ENCODE measurements at places on chromosomes 3 and 15.

- no peak for DNase-seq
Observed at GRCh38 chr15:100328796-100329195, 13.0 kb downstream of the ADAMTS17 start.

- no peak for DNase-seq
Observed at GRCh38 chr3:128494367-128494650, 1.3 kb upstream of the GATA2 start.

- DNase-seq: no peak
Observed at GRCh38 chr3:169448501-169448900, 215.0 kb downstream of the MECOM start.

DNA sequence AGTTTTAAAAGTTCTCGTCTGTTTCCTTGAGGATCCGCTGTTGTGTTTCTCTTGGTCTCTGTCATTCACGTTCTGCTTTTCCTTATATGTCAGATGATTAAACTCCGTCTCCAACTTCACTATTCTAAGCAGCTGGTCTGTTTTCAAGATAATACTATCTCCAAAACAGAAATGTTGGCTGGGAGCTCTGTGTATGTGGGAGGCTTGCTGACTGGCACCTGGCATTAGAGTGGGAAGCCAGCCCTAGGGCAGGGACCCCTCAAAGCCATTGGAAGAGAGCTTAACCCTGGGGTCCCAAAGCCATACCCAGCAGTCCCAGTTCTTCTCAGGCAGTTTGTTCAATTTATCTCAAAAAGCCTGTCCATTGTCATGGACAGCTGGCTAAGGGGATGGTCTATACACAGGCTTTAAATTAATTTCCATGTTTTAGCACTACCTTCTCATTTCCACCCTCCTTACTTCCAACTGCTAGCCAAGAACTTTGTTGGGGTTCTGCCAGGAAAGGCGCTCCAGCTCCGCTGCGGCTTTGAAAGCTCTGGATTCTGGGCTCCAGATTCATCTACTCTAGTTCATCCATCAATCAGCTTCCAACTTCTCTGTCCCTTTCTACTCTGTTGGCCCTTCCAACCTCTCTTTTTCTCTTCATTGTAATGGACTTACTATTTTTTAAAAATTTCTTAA, 9.2 kb downstream of the BTBD1 start:
- no peak for DNase-seq

GRCh38 chr3:16439163-16439847, 74.2 kb downstream of the RFTN1 start:
- no peak for DNase-seq

GRCh38 chr3:44236485-44236908, 5.2 kb upstream of the TOPAZ1 start:
- DNase-seq: no peak

DNA sequence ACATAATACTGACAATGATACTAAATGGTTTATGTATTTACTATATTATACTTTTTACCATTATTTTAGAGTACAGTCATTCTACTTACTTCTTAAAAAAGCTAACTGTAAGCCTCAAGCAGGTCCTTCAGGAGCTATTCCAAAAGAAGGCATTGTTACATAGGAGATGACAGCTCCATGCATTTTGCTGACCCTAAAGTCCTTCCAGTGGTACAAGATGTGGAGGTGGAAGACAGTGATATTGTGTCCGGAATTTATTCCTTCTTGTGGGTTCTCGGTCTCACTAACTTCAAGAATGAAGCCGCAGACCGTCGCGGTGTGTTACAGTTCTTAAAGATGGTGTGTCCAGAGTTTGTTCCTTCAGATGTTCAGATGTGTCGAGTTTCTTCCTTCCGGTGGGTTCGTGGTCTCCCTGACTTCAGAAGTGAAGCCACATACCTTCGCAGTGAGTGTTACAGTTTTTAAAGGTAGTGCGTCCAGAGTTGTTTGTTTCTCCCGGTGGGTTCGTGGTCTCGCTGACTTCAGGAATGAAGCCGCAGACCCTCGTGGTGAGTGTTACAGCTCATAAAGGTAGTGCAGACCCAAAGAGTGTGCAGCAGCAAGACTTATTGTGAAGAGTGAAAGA, 20.9 kb downstream of the AVEN start:
- DNase-seq: no peak

- no peak for DNase-seq
Observed at GRCh38 chr3:62135741-62136140, 237.6 kb downstream of the FEZF2 start.

- no peak for DNase-seq
Observed at GRCh38 chr3:115627180-115628074, 4.1 kb downstream of the GAP43 start.

GRCh38 chr3:153680526-153680925, 440.7 kb upstream of the ARHGEF26 start:
- DNase-seq: no peak

- peak; percentile 93 for DNase-seq
Observed at GRCh38 chr3:8741581-8742261, 8.1 kb downstream of the CAV3 start.

GRCh38 chr3:155031186-155031585, 48.9 kb upstream of the MME start:
- no peak for DNase-seq

DNA sequence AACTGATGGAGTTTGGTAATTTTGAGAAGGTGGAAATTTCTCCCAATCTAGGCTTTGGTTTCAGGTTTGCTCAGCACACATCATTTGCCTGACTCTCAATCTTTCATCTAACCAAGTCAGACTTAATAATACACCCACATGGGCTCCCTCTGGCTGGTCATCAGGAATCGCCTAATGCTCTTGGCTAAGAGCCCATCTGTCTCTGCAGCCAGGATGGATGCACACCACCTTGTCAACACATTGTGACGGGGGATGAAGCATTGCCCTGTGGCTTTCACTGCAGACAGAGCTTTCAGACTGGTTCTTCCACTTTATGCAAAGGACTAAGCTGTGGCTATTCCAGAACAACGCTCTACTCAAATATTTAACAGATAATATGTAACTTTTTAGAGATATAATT, 3.0 kb upstream of the HDGFL3 start:
- peak; percentile 27 for DNase-seq

DNA sequence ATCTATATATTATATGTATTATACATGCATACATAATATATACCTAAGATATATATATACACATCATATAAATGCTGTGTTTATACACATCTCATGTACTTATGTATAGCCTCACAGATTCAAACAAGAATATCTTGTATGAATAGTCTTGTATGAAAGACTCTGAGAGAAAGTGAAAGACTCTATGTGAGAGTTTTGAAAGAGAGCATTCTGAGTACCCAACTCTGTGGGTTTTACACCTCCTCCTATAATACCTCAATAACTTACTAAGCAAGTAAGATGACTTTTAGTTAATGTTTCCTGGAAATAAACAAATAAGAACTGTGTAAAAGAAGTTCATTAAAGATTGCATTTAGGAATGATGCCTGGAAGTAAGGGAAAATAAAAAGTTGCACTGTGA, 108.1 kb upstream of the GMNC start:
- no peak for DNase-seq

GRCh38 chr3:158909870-158910269, 108.0 kb downstream of the MFSD1 start:
- DNase-seq: peak; percentile 16

DNA sequence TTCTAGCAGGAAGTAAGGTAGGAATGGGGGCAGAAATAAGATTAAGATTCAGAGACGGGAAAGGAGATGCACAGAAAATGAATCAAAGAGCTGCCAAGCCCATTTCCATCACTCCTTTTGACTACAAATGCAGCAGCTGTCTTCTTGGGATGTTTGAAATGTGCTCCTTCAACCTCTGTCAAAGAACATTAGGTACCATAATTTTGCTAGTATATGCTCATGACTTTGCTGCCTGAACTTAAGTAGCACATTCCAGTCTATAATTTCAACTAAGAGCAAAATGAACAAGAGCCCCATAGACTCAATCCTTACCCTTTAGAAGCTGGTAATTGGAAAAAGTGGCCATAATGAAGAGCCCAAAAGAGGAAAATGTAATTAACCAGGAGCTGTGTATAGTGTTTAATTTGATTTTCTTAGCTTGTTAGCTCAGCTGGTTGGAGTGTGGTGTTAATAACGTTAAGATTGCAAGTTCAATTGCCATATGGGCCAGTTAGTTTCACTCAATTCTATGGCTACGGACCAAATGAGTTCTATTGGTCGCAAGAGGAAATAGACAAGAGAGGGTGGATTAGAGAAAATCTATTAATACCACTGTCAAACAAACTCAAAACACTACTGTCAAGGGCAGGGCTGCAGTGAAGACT, 349.9 kb downstream of the ZBBX start:
- DNase-seq: no peak

DNA sequence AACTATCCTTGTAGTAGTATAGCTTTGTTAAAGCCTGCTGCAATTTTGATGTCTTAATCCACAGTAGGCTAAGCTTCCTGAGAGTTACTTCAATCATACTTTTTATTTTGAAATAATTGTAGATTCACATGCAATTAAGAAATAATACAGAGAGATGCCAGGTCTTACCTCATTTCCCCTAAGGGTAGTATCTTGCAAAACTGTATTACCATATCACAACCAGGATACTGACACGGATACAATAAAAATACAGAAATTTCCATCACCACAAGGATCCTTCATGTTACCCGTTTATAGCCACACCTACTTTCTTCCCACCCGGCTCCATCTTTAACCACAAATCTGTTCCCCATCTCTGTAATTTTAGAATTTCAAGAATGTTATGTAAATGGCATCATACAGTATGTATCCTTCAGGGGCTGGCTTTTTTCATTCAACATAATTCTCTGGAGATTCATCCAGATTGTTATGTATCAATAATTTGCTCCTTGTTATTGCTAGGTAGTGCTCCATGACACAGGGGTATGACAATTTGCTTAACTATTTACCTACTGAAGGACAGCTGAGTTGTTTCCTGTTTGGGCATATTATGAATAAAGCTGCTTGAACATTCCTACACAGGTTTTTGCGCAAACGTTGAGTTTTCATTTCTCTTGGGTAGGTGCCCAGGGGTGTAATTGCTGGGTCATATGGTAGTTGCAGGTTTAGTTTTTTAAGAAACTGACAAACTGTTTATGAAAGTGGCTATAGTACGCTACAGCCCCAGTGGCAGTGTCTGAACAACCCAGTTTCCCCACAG, 21.6 kb downstream of the BDH1 start:
- no peak for DNase-seq

- no peak for DNase-seq
Observed at GRCh38 chr15:42151141-42151561, 5.3 kb downstream of the PLA2G4F start.

GRCh38 chr15:94970096-94970495, 738.7 kb downstream of the MCTP2 start:
- no peak for DNase-seq

GRCh38 chr3:131895766-131896165, 139.0 kb downstream of the CPNE4 start:
- DNase-seq: no peak

DNA sequence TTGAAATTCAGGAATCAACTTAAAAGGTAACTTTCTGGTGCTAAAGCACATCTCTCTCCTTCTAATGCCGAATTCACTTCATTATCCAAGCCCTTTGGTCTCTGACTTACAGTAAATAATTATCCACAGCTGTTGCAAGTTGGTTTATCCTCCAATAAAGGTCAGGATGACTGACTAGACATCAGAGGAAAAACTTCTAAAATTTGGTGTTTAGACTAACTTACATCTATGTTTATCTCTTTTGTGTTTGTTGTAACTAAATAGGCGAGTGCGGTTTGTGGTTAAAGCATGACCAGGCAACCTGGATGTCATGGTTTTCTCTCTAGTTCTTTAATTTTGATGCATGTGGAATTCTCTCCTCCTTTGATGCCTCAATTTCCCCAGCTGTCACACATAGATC, 237.4 kb upstream of the LRTM1 start:
- no peak for DNase-seq

GRCh38 chr15:71060983-71061382, 54.3 kb upstream of the THSD4 start:
- peak; percentile 47 for DNase-seq

- no peak for DNase-seq
Observed at GRCh38 chr3:117645561-117646242, 936.1 kb downstream of the TUSC7 start.

GRCh38 chr15:95174301-95175259, 943.2 kb downstream of the MCTP2 start:
- DNase-seq: no peak

DNA sequence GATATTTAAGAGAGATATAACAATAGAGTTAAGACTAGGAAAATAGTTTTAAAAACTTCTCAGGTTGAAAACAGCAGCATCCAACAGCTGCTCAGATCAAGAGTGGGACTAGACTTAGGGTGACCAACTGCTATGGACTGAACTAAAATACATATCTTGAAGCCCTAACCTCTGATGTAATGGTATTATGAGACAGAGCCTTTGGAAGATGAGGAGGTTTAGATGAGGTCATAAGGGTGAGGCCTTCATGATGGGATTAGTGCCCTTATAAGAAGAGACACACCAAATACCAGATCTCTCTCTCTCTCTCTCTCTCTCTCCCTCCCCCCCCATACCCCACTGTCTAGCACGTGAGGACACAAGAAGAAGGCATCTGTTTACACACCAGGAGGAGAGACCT, 37.4 kb upstream of the GALNT15 start:
- DNase-seq: peak; percentile 35

- DNase-seq: peak; percentile 92
Observed at GRCh38 chr3:196793246-196793645, 53.6 kb downstream of the PAK2 start.

GRCh38 chr15:71170163-71170562, 54.9 kb downstream of the THSD4 start:
- DNase-seq: no peak

DNA sequence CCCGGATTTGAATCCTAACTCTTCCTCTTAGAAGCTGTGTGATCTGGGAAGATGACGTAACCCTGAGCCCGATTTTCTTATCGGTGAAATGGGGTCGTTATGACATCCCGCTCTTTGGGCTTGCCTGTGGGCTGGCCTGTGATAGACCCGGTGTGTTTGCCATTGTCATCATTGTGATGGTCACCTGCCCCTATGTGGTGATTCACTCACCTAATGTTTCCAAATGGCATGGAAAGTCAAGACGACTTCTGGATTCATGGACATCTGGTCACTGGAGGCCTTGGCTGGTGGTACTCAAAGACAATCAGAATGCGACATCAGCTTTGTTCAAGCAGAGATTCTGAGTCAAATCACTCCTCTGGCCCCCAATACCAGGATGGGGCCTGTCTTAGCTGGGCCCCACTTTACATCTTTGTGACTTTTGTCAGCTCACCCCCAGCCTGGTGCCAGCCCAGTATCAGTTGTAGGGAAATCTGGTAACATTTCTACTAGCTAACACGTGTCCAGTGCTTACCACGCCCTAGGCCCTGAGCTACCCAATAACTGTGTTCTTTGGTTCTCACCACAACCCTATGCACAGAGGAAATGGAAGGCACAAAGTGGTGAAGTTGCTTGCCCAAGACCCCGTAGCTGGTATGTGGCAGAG, 2.8 kb downstream of the TMEM43 start:
- DNase-seq: no peak
